Pancreas (tissue), 10 donors: ENCODE measurements at places on chromosomes 1 and 21. TPM values are rescaled to one million over a fixed set of nuclear protein-coding genes. Genes with fewer than 3 reads are reported as not detected.
A peak's percentile ranks its signal among the peaks of the same experiment; 100 is the strongest.

- DNase-seq: no peak
Measured at GRCh38 chr1:65946960-65947359, 154.3 kb downstream of the PDE4B start.

DNA sequence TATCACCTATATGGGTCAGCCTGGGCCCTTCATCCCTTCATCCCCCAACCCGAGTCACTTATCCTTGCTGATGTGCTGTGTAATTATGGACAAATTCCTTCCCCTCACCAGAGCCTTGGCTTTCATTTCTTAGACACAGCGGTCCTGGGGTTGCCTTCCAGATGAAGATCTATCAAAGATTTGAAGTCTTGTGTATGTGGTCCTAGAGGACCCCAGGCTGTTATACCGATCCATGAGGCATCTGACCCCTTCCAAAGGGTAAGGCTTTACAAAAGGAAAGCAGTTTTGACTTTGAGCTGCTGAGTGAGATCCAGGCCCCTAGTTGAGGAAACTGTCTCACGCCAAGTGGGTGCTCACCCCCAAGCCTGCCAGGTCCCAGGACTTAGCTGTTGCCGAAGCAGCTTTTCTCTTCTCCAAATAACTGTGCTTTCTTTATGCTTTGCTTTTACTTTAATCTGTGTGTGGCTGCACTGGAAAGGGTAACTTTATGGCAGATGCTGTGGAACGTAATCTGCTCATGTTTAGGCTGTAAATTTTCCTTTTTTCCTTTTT lies 37.6 kb downstream of the MAN1C1 start:
- DNase-seq: no peak

Gene GOLPH3L
- 19.3 TPM for total RNA-seq

GRCh38 chr21:43300496-43301408 lies 126.2 kb downstream of the SIK1 start:
- DNase-seq: peak; percentile 49

Gene LCE4A
- not detected for total RNA-seq

Gene C1QB
- total RNA-seq: 5.9 TPM
